ENCODE measurements at places on chromosomes 4 and X.

DNA sequence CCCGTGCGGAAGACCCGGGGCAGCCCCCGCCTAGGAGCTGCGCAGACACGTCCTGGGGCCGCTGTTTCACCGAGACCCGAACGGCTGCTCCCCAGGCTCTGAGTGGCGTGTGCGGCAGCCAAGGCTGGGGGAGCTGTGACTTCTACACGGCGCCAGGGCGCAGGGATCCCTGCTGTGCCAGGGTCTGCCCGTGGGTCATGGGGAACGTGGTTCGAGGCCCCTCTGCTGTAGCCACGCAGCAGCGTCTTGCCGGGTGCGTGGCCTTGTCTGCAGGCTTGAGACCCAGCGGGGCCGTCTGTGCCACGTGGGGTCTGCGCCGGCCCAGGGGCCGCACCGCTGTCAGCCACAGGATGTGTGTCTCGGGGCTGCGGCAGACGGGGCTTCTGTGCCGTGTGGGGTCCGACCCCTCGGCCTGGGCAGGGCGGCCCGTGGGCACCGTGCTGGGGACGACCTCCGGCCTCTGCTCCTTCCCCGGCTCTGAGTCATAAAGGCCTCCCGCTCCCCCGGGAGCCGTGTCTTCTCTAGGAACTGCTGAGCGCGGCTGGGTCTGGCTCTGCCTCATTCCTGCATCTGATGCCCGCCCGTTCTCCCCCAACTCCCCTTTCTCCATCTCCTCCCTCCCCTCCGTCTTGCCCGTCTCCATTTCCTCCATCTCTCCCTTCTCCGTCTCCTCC, 12.7 kb upstream of the GTPBP6 start:
- no peak for DNase-seq

- DNase-seq = no peak
These were observed 30.7 kb downstream of the HS3ST1 start for GRCh38 chr4:11397819-11398610.

GRCh38 chr4:77701121-77701520, 95.5 kb downstream of the CXCL13 start:
- no peak for DNase-seq

DNA sequence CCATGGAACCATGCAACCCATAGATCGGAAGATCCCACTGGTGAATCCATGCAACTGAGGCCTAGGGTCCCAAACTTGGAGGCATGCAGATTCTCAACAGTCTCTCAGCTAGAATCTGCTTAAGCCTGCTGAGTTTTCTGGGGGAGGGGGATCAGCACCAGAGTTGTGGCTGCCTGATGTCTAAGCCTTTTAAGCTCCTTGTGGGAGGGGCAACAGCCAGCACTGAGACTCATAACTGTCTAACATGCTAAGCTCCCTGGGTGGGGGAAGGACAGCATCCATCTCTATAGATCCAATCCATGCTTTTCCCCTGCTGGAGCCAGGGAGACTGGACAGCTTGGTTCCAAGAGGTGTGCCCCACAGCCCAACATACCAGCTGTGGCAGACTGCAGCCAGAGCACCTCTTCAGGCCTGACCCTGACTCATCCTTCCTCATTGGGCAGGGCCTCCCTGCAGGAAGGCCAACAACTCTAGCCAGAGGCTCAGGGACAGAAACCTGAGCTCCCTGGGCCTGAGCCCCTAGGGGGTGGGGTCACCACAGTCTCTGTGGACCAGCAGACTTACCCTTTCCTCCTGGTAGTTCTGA, 300.1 kb upstream of the SLC7A11 start:
- DNase-seq = no peak

DNA sequence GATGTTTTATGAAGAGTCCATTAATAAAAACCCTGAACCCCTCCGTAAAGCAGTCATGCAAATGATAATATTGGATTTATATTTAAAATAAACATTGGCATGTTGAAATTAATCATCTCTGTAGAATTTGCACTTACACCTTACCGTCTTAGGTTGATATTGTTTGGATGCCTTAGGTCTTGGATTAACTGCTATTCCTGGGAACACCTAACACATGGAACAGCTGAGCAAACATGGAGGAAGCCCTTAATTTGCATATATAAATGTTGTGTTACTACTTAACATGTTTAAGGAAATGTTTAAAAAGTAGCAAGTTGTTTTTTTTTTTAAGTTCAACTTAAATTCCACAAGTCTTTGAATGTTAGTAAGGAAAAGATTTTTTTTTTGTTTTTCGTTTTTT, 62.5 kb downstream of the NSD2 start:
- DNase-seq = no peak

GRCh38 chrX:139209342-139209741, 321.2 kb upstream of the F9 start:
- DNase-seq = no peak

DNA sequence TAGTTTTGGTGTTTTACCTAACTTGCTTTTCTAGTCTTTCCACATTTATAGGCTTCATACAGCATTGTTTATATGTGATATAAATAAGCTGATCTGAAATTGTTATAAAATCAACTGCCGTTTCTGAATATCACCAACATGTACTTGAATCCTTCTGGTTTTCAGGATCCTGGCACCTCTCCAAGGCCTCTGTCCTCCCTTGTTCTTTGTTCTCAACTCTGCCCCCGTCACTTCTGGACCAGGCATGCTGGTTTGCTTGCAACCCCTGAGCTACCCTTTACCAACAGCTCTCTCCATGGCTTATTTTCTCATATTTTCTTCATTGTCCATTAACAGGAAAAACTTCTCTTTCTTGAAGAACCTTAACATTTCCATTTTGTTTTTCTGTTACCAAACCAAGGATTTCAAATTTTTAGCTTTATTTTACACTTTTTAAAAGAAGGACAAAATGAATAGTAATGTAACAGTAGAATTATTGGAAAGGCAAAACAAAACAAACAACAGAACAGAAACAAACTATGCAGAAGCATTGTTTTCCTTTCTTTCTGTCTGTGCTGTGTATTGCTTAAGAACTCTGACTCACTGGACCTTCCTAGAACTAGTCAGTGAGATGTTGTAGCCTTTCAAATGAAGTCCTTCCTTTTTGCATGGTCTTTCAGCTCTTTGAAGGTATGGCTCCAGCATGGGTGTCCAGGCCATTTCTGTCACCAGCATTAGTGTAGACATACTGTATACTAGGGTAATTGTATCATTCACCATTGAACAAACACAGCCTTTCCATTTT, 44.8 kb downstream of the BANK1 start:
- DNase-seq = no peak

DNA sequence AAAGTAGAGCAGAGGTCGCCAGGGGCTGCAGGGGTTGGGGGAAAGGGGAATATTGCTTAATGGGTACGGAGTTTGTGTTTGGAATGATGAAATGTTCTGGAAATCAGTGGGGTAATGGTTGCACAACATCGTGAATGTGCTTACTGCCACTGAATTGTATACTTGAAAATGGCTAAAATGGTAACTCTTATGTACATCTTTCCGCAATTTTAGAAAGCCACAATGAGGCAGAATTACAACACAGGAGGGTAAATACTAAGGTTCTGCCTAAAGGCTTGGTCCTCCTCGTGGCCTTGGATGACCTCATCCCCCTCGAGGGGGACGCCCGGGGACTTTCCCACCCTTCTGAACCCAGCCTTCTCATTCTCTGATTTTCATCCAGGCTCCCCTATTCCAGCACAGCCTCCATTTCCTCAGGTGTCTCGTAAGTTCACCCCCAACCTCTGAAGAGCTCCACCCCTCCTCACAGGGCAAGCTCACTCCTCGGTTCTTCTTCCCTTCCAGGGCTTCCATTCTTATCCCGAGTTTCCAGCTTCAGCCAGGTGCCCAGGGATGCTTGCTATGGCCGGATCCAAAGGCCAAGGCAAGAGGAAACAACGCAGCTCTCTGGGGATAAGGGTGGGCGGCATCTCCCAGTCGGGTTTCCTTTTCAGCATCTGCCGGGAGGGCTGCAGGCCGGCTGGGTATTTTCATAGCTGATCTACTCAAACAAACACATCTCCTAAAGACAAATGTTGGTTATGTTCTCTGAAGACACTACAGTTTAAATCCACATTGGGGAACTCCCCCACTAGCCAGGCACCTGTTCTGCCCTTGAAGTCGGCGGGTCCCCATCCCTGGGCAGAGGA, 71.3 kb upstream of the ACSL1 start:
- DNase-seq = peak; percentile 67

- peak; percentile 70 for DNase-seq
These were observed 8.2 kb downstream of the RTL3 start for GRCh38 chrX:78650906-78651437.

DNA sequence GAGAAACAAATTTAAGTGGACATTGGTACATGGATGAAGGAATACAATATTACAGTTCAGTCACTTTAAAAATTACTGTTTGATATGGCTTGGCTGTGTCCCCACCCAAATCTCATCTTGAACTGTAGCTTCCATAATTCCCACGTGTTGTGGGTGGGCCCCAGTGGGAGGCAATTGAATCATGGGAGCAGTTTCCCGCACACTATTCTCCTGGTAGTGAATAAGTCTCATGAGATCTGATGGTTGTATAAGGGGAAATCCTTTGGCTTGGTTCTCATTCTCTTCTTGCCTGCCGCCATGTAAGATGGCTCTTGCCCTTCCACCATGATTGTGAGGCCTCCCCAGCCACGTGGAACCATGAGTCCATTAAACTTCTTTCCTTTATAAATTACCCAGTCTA, 804.2 kb upstream of the FRG1 start:
- DNase-seq = no peak

- no peak for DNase-seq
These were observed 178.7 kb downstream of the DCTD start for GRCh38 chr4:182738283-182739047.

GRCh38 chrX:111308039-111308438, 37.8 kb upstream of the CAPN6 start:
- DNase-seq = no peak

- DNase-seq = no peak
These were observed 287.2 kb downstream of the OPHN1 start for GRCh38 chrX:68146054-68146453.

All from GM06990 (cell line).